ENCODE measurements at places on chromosomes 5 and 9.

- no peak for DNase-seq
Measured at GRCh38 chr5:83895860-83896259, 175.2 kb upstream of the HAPLN1 start.

DNA sequence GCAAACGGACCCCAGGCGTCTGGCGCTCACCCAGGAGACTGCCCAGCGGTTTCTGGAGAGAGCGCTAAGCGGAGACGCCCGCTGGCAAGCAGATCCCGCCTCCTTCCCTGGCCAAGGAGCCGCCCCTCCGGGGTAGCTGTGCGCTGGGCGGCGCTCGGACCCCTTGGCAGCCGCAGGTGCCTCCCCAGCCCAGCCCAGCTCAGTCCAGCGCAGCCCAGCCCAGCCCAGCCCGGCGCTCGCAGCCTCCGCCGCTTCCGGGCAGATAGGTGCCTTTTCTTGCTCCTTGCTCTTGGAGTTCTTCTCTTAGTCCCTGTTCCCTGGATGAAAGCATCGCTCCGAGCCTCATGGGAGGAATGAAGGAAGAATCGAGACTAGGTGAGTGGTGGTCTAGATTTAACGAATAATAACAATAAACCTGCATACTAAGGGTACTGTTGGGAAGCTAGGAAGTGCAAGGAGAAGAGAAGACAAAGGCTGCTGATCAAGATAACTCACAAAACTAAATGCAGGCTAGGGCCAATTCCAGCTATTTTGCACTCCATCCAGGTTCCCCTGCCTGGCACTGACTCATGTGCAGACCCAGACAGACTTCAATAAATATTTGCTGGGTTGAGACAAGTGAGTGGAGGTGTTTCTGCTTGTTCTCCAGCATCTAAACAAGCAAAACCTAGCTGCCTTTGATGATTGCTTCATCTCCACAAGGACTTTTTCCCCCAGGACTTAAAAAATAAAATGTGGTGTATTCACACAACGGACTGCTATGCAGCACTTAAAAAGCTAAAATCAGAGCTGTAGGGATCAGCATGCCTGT is at the start of gene STK32A:
Gene STK32A, plus strand, starts transcription at position 202 of the 811 bp plus-strand sequence. CDS start 4,609 bp downstream, outside the sequence.
- DNase-seq: peak; percentile 48

- DNase-seq: no peak
Measured at GRCh38 chr5:115575167-115576070, 26.9 kb downstream of the TICAM2 start.

DNA sequence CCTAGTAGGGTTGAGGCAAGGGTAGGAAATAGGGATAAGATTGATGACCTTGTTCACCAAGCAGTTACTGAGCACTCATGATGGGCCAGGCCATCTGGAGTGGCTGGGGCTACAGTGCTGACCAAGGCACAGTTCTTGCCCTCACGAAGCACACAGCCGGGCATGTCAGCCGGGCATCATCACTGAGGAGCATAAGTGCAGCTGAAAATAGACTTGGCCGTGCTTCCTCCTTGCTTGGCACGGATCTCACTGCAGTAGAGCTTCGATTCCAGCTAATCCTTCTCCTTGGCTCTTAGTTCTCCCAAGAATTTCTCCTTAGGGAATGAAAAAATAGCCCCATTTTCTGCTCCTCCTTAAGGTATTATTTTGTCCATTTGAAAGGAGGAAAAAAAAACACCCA is 116.6 kb downstream of the NMUR2 start:
- no peak for DNase-seq

- DNase-seq: no peak
Measured at GRCh38 chr9:33180526-33181184, 13.5 kb upstream of the B4GALT1 start.

- DNase-seq: no peak
Measured at GRCh38 chr9:16398691-16399090, 471.8 kb downstream of the BNC2 start.

DNA sequence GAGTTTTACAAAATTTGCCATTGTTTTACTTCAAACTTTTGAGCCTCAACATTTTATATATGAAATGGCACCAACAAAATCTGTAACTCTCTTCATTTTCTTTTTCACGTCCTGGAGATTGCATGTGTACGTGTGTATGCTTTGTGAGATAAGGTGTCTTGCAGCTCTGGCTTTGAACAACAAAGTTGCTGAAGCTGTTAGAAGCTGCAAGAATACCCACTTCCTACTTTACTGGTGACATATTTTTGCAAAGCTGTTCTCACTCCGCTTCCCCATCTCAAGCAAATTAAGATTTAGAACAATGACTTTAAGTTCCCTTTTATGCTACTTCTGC is 41.8 kb downstream of the FYB1 start:
- no peak for DNase-seq

DNA sequence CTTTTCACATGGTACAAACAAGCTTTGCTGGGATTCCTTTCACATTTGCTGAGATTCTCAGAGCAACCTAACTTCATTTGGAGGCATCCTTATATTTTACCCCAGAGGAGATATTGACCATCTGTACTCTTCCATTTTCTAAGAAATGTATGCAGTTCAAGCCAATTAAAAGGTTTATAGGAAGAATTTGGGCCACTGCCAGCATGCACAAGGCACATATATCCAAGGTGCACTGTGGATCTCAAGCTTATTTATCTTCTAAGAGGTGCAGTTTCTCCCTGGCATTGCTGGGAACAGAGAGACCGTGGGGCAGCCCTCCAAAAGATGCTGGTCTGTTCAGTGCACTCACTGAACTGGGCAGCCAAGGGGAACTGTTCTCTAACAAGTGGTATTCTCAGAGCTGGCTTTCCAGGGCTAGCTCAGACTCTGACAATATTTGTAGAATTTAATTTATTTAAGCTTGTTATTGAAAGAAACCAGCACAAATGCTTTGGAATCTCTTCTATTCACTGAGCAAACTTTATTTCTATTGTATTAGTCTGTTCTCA is 213.3 kb downstream of the TENT4A start:
- DNase-seq: no peak

- DNase-seq: no peak
Measured at GRCh38 chr5:22471154-22471553, 382.0 kb downstream of the CDH12 start.

GRCh38 chr9:108780942-108781734 is 74.6 kb downstream of the ACTL7B start:
- DNase-seq: no peak

DNA sequence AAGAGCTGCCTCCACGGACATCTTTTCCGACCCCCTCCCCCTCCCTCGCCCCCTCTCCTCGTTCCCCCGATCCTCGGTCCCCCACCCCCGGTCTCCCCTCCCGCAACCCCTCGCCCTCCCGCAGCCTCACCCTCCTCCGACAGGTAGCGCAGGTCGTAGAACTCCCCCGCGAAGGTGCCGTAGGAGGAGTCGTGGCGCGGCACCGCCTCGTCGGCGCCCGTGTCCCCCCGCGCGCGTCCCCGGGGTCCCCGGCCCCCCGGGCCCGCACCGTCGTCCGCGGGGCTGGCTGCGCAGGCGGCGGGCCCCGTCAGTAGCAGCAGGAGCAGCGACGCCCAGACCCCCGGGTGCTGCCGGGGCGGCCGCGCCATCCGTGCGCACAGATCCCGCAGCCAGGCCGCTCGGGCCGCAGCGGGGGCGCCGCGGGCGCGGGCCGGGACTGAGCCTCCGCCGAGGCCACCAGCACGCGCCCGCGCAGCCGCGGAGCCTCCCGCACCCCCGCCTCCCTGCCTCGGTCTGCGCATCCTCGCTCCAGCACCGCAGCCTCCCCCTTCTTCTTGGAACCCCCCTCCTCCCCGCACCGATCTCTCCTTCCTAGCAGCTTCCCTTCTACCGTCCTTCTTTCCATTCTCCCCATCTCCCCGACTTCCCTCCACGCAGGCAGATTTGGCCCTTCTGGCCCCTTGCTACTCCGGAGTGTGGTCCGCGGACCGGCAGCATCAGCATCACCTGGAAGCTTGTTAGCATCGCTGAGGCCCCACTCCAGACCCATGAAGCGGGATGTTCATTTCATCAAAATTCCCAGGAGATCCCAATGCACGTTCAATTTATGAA is at the start of gene FRRS1L:
Gene FRRS1L, minus strand, starts transcription at position 479 of the 831 bp plus-strand sequence. Its CDS starts 111 bp downstream, at position 368.
- DNase-seq: peak; percentile 12

DNA sequence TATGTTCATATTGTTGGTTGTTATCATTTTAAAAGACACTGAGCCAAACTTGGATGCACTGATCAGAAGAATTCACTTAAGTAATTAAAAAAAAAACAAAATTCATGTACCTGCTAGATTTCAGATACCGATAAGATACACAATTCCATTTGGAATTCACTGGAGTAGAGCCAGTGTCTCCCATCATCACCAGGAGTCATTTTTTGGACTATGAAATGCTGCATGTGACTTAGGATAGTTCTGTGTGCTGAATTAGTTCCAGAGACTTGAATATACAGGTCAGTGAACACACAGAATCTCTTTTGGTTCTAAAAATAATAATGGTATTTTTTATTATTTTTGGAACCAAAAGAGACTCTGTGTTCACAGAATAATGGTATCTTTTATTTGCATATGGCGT is 482.6 kb upstream of the PIK3R1 start:
- no peak for DNase-seq

- no peak for DNase-seq
Measured at GRCh38 chr9:115057559-115057958, 60.4 kb downstream of the TNC start.

DNA sequence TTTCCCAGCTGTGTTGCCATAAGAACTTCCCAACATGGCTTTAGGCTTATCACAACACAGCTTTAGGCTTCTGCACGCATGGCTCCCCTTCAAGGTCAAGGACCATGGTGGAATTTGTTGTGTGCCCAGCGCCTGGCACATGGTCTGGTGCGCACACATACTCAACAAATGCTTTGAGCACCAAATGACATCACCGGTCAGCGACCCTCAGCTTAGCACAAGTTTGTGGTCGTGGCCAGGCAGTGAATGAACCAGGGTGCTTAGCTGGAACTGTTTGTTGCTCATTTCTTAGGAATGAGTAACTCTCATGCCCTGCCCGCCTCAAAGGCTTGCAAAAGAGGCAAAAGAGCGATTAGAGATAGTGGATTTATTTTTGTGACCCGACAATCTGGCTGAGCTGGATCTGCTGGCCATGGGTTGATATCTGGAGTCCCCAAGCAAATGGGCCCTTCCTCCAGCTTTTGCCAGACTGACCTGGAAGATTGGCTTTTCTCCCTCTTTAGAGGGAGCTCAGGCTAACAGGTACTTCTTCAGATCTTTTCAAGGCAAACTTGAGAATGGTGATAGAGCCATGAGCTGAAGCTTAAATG is 58.9 kb downstream of the DAP start:
- DNase-seq: no peak

GRCh38 chr5:40383749-40384651 is 295.7 kb upstream of the PTGER4 start:
- DNase-seq: no peak

GRCh38 chr5:107157809-107158208 is 512.9 kb downstream of the EFNA5 start:
- DNase-seq: no peak

GRCh38 chr9:34744295-34745221 is 34.6 kb upstream of the CCL21 start:
- no peak for DNase-seq

- DNase-seq: no peak
Measured at GRCh38 chr9:91258451-91258850, 103.3 kb downstream of the AUH start.

DNA sequence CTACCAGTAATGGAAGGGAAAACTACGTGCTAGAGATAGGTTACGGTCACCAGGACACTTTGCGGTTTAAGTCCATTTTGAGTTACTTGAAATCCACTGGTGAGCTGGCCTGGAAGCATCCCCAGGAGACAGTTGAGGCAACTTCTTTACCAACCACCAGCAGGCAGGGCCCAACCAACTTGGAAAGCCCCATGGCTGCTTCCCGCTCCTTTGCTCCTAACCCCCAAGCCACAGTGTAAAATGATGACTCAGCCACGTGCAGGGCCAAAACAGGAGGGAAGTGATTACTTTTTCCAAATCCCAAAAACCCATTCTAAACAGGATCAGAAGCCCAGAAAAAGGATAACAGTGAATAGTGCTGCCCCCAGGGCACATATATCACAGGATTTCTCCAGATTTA is 87.4 kb downstream of the PAX5 start:
- no peak for DNase-seq

DNA sequence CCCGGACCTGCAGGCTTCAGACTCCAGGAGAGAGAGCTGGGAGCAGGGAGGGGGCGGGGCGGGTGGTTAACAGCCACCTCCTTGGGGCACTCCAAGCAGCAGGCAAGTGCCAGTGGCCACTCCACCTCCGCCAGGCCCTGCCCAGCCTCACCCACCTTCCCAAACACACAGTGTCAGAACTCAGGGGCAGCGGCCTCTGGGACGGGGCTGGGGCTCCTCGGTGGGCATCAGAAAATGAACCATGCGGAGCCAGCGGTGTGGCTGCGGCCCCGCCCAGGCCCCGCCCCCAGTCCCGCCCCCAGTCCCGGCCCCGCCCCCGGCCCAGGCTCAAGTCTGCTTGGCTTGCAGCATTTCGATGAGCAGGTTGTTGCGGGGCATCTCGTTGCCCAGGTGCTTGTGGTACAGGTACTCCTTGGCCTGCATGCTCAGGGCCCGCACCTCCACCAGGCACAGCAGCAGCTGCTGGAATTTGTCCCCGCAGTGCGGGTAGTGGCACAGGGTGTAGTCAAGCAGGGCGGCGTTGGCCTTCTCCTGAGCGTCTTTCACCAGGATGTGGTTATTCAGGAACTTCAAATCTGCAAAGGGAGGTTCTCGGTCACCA is 24.7 kb downstream of the NR5A1 start:
- no peak for DNase-seq

All from endothelial cell (in vitro differentiated cells).